ENCODE measurements at places on chromosomes 16 and 17. TPM values are rescaled to one million over a fixed set of nuclear protein-coding genes. Genes with fewer than 3 reads are reported as not detected.

KRT28 gene
- not detected for total RNA-seq

PDILT gene
- total RNA-seq = not detected

ABCA10 gene
- 0.31 TPM for total RNA-seq

SGSM2 gene
- 39.2 TPM for total RNA-seq

CCL8 gene
- total RNA-seq = not detected

TEKT1 gene
- total RNA-seq = not detected

CTF1 gene
- 0.13 TPM for total RNA-seq

SLC16A6 gene
- 8.1 TPM for total RNA-seq

ITGB4 gene
- total RNA-seq = 1.9 TPM

SLFN14 gene
- 0.19 TPM for total RNA-seq

SOCS3 gene
- 27.8 TPM for total RNA-seq

PMFBP1 gene
- 0.73 TPM for total RNA-seq

MT2A gene
- total RNA-seq = 142 TPM

NOTUM gene
- total RNA-seq = 0.40 TPM

CES1 gene
- total RNA-seq = not detected

KCNH4 gene
- total RNA-seq = 1.2 TPM

KLHL36 gene
- total RNA-seq = 34.8 TPM

ZNF423 gene
- not detected for total RNA-seq

TLCD3B gene
- total RNA-seq = 1.4 TPM

TBX2 gene
- total RNA-seq = not detected

CCL16 gene
- not detected for total RNA-seq

NXPH3 gene
- total RNA-seq = 0.21 TPM

KCNG4 gene
- total RNA-seq = not detected

MYO15A gene
- total RNA-seq = 0.46 TPM

PYY gene
- total RNA-seq = not detected

MAF gene
- 51.6 TPM for total RNA-seq

ZNF597 gene
- 1.9 TPM for total RNA-seq

GSDMA gene
- 0.10 TPM for total RNA-seq

PIPOX gene
- total RNA-seq = 1.6 TPM

CACNG3 gene
- total RNA-seq = not detected

SEPTIN12 gene
- total RNA-seq = not detected
